Panc1 (cell line): ENCODE measurements at places on chromosomes 13 and 19. TPM values are rescaled to one million over a fixed set of nuclear protein-coding genes. Genes with fewer than 3 reads are reported as not detected.

PCDH20 gene
- 3.4 TPM for total RNA-seq

OR2Z1 gene
- total RNA-seq = not detected

THAP8 gene
- total RNA-seq = 9.6 TPM

CFD gene
- total RNA-seq = 9.9 TPM

SLITRK1 gene
- 0.08 TPM for total RNA-seq

LINGO3 gene
- total RNA-seq = 0.13 TPM

LSM7 gene
- total RNA-seq = 97.3 TPM

ILF3 gene
- total RNA-seq = 365 TPM

GRCh38 chr19:17311455-17312188 lies 2.3 kb downstream of the DDA1 start:
- H3K27ac ChIP-seq = peak overlapping the region; percentile 63
- H3K27me3 ChIP-seq = no peaks in the 10 kb centered on the region
- H3K36me3 ChIP-seq = peaks cover 7% of the 10 kb centered on the region
- DNase-seq = no peak

DNA sequence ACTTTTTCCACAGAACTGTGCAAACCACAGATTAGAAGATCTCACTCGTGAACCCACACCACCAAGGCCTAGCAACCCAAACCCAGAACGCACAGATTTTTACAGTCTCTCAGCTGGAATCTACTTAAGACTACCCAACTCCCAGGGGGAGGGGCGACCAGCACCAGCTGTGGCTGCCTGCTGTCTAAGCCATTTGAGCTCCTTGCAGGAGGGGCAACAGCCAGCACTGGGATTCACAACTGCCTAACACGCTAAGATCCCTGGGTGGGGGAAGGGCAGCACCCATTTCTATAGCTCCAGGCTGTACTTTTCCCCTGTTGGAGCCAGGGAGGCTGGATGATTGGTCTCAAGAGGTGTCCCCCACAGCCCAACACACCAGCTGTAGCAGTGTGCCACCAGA lies 368.8 kb downstream of the SUCLA2 start:
- H3K27ac ChIP-seq = no peak overlapping the region
- no peaks in the 10 kb centered on the region for H3K27me3 ChIP-seq
- no peak for DNase-seq
- no peak overlapping the region for H3K4me3 ChIP-seq
- H3K36me3 ChIP-seq = no peaks in the 10 kb centered on the region
- H3K4me1 ChIP-seq = no peaks in the 10 kb centered on the region

DNA sequence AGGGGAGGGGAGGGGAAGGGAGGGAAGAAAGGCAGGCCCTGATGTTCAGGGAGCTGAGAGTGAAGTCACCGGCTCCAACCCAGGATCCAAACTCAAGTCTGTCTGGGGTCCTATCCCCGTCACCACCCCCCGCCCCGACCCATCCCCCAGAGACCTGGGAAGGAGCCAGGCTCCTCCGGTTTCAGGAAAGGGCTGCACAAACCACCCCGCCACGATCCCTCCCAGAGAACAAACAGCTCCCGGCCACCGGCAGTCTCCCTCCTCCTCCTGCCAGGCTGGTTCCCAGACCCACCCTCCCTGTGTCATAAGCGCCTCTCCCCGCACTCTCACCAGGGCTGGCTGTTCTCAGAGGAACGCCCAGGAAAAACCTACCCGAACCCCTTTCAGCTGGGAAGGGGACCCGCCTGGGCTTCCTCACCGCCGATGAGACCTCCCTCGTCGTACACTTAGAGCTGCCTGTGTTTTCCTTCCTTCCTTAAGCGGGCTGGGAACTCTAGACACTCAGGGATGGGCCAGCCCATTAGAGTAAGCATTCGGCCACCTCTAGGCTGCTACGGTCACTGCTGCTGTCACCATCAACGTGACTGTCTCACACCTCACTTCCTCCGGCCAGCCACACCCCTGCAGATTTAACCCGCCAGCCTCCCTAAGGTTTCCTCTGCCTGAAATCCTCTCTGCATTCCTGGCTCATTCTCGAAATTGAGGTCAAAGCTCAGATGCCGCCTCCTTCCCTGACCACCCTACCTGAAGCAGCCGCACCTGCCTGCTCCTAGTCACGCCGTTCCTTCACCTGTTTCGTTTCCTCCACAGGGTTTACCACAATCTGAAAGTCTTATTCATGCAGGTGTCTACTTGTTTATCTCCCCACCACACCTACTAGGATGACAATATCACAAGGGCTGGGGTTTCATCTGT lies 6.3 kb upstream of the RDH13 start:
- H3K36me3 ChIP-seq = no peaks in the 10 kb centered on the region
- no peaks in the 10 kb centered on the region for H3K27me3 ChIP-seq
- peak overlapping the region; percentile 32 for H3K27ac ChIP-seq
- peaks cover 27% of the 10 kb centered on the region for H3K4me1 ChIP-seq
- peak overlapping the region; percentile 28 for H3K4me3 ChIP-seq
- no peak for DNase-seq

- no peaks in the 10 kb centered on the region for H3K4me1 ChIP-seq
- H3K27me3 ChIP-seq = no peaks in the 10 kb centered on the region
- no peaks in the 10 kb centered on the region; the same call in 1 of the 2 replicates for H3K36me3 ChIP-seq
- no peak for DNase-seq
- no peak overlapping the region for H3K27ac ChIP-seq
- H3K4me3 ChIP-seq = no peak overlapping the region
Measured at GRCh38 chr13:100128838-100129237, 39.9 kb downstream of the PCCA start.

DNA sequence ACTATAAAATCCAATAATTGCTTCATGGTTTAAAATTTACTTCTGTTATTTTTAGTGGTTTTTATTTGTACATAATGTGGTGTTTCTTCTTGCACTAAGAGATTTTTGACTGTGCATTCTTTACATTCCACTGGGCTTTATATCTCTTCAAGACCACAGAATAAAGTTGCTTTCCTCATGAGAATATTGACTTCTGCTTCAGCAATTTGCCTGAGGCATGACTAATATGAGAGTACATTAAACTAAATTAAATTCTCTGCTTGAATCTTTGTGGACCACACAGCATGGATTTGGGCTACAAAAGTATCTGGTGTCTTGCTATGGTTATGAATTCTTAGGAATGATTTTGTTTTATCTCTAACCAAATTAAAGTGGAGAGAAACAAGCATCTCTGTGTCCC lies 1463.4 kb upstream of the PCDH20 start:
- no peaks in the 10 kb centered on the region for H3K27me3 ChIP-seq
- H3K4me1 ChIP-seq = no peaks in the 10 kb centered on the region
- no peak for DNase-seq
- no peak overlapping the region for H3K27ac ChIP-seq
- H3K4me3 ChIP-seq = no peak overlapping the region

DNA sequence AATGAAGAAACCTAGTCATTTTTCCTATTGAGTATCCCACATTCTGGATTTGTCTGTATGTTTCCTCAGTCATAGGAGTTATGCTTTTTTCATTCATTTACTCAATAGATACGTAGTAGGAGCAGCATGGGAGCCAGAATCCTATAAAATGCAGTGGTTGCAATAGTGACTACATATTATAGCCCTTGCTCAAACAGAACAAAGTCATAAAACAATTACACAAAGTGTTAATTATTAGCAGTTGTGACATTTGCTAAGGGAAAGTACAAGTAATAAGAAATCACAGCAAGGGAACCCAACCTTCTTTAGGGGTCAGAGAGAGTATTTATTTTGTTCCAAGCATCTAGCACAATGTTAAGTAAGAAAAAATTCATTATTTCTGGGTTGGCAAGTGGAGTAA lies 27.7 kb upstream of the POU4F1 start:
- H3K27me3 ChIP-seq = no peaks in the 10 kb centered on the region
- no peaks in the 10 kb centered on the region for H3K4me1 ChIP-seq
- H3K36me3 ChIP-seq = no peaks in the 10 kb centered on the region; the same call in 1 of the 2 replicates
- DNase-seq = no peak
- no peak overlapping the region for H3K4me3 ChIP-seq
- H3K27ac ChIP-seq = no peak overlapping the region

DNA sequence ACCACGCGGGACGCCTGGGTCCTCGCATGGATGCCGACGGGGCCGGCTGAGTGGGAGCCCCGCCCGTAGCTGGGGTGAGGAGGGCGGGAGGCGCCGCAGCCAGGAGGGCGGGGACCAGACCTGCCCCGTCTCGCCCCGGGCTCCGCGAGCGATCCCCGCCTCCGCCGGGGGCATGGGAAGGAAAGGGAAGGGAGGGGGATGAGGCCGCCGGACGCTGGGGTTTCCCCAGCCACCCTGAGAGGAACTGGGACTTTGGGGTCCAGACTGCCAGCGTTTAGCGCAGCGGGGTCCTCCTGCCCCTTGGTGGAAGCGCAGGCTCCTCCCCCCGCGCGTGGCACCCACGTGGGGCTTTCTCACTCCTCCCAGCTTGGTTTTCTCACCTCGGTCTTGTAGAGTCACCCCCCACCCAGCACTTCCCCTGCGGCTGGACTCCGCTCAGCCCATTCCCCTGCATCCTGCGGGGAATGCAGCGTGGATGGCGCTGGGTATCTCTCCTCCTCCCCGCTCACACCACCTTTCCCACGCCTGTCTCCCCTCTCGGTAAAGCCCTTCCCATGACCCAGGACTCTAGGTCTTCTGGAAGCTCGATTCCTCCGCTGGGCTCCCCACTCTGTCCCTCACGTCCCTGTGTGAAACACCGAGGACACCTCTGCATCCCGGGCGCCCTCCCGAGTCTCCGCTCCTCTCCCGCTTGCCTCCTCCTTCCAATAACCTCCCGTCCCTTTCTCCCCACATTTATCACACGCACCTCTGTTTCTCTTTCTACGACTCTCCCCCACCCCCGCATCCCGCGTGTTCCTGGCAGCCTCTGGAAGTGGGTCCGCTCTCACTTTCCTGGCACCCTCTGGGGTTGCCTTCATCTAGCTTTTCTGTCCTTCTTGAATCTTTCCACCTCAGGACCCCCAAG lies 2.1 kb downstream of the TGFB1 start:
- H3K27ac ChIP-seq = peak overlapping the region; percentile 57
- H3K4me1 ChIP-seq = peaks cover 5% of the 10 kb centered on the region; the same call in 1 of the 2 replicates
- H3K27me3 ChIP-seq = no peaks in the 10 kb centered on the region
- H3K36me3 ChIP-seq = peaks cover 6% of the 10 kb centered on the region
- no peak for DNase-seq

DNA sequence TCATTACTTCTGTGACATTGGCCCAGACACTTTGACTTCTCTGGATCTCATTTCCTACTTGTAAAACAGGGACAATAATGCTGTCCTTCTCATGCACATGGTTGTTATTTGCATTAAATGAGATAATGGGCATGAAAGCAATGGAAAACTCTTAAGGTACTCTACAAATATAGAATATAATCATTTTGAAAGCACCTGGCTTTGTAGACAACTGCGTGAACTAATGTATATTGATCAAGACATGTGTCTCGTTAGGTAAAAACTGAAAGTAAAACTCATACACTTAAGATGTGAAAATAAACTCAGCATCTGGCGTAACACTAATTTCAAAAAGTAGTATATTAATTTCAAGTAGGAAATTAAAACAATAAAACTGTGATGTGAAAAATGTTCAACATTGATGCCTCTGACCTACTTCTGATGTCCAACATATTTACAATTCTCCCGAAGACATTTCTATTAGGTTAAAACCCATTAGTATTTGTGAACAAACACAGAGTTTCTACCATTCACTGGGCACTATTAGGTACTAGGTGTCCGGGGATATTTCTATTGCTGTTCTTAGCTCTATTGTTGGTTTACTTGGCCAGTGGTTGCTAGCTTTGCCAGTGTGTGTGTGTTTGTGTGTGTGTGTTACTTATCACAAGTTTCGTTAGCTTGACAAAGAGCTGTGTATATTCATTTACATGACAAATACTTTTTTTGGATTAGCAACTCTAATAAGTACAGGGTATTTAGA lies 220.5 kb downstream of the KCNRG start:
- H3K27ac ChIP-seq = peak overlapping the region; percentile 99
- H3K4me1 ChIP-seq = peaks cover 21% of the 10 kb centered on the region
- no peaks in the 10 kb centered on the region for H3K36me3 ChIP-seq
- DNase-seq = no peak
- H3K4me3 ChIP-seq = peak overlapping the region; percentile 9; the same call in 1 of the 2 replicates

DNA sequence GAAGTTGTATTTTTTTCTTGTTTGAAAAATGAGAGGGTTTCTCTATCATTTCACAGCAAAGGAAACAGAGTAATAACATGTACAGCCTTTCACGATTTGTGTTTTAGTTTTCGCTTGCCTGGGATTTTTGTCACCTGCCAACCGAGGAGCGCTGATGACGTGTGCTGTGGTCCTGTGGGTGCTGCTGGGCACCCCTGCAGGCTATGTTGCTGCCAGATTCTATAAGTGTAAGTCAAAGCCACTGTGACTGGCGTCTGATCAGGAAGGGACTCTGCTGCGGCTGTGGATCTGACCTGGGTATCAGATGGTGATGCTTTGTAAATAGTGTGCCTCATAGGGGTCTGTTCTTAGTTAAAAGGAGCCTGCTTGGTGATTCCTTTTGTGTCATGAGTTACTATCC lies 45.6 kb downstream of the TM9SF2 start:
- no peak overlapping the region for H3K27ac ChIP-seq
- no peaks in the 10 kb centered on the region for H3K4me1 ChIP-seq
- peaks cover 7% of the 10 kb centered on the region; the same call in 1 of the 2 replicates for H3K36me3 ChIP-seq
- no peaks in the 10 kb centered on the region for H3K27me3 ChIP-seq
- no peak for DNase-seq

- DNase-seq = no peak
- H3K27ac ChIP-seq = peak overlapping the region; percentile 58
- H3K4me3 ChIP-seq = no peak overlapping the region
- no peaks in the 10 kb centered on the region for H3K36me3 ChIP-seq
Measured at GRCh38 chr13:114140906-114141250, 8.5 kb upstream of the RASA3 start.

DNA sequence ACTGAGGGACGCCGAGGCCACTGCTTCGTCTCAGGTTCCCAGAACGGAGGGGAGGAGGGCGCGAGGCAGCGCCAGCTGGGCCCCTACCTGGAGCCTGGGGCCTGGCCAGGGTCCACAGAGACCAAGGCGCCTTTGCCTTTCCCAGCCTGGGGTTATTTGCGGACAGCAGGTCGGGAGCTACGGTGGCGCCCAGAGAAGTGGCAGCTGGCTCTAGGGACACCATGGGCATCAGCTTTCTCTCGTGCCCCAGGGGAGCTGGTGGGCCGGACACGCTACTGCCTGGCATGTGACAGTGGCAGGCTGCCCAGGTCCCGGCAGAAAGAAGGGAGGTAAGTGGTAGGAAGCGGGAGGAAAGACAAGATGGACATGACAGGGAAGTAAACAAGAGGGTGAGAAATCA lies 19.0 kb downstream of the AKT2 start:
- H3K4me1 ChIP-seq = no peaks in the 10 kb centered on the region
- H3K27me3 ChIP-seq = no peaks in the 10 kb centered on the region
- H3K27ac ChIP-seq = no peak overlapping the region
- H3K36me3 ChIP-seq = peaks cover 5% of the 10 kb centered on the region; the same call in 1 of the 2 replicates

- no peaks in the 10 kb centered on the region for H3K36me3 ChIP-seq
- H3K4me3 ChIP-seq = no peak overlapping the region
- H3K4me1 ChIP-seq = no peaks in the 10 kb centered on the region
- DNase-seq = no peak
- H3K27me3 ChIP-seq = no peaks in the 10 kb centered on the region
Measured at GRCh38 chr13:77909827-77910226, 8.8 kb downstream of the EDNRB start.

GRCh38 chr13:97359181-97360057 lies 74.5 kb upstream of the RAP2A start:
- peaks cover 46% of the 10 kb centered on the region for H3K36me3 ChIP-seq
- H3K27me3 ChIP-seq = no peaks in the 10 kb centered on the region
- peak overlapping the region; percentile 88 for H3K27ac ChIP-seq
- no peak for DNase-seq
- peaks cover 51% of the 10 kb centered on the region for H3K4me1 ChIP-seq
